ENCODE measurements at places on chromosomes 13 and 19.

DNA sequence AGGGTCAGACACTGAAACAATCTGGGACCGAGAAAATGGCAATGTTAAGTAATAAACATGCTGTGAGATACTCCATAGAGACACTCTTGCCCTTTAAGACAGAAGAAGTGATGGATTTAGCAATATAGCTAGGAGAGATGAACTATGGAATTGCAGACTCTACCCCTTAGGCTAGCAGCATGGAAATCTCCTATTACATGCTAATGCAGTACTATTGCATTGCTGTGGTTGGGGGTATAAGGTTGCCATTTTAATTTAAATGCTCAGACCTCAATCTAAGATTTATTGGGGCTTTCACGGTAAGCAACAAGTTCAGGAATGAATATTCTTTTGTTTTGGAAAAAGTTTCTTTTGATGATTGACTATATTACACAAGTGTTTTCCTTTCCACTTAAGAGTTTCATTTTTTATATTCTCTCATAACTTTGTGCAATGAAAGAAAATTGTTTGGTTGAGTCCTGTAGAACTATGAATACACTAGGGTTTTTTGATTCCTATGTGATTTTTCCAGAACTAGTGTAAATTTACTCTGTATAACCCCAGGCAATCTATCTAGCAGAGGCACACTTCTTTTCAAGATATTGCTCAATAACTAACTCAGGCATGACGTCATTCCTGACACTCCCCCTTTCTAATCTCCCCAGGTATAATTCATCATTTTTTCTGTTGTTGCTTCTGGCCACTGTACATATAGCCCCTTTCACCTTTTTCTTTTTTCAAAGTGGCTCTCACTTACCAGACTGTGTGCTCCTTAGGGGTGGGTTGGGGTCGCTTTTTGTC lies 394.7 kb upstream of the KLF12 start:
- no peak for DNase-seq

DNA sequence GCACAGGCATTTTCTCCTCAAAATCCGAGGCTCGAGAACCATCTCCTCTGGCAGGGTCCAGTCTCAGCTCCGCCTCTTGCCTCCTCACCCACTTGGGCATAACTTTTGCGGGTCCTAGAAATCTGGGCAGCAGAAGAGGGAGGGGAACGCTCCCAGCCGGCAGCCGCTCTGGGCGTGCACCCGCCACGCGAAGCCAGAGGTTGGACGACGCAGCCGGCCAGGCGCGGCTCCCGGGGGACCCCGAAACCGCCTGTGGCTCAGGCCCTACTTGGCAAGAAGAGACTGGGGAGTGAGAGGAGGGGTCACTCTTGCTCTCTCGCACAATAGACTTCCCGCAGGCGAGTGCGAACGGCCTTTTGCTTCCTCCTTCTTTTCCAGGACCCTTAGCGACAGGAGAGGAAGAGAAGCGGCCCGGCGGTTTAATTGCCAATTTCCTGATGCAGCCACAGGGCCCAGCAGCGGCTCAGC lies 6.0 kb upstream of the SOX1 start:
- no peak for DNase-seq

GRCh38 chr13:110128546-110128945 lies 178.4 kb downstream of the COL4A1 start:
- DNase-seq = no peak

- no peak for DNase-seq
These were observed 59.6 kb upstream of the NPAS1 start for GRCh38 chr19:46959894-46960556.

DNA sequence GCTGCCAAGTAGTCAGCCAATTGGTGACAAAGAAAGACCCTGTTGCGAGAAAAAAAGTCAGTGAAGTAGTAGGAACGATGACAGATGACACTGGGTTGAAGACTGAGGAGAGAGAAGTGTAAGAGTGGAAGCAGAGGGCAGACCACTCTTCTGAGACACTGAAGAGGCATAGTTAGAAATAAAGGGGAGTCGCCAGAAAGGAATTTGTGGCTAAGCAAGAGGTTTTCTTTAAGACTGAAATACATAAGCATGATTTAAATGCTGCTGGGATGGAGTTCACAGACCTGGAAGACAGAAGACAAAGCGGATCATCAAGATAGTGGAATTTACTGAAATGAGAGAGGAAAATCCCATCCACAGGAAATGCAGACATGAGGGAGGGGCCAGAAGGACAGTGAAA lies 56.2 kb upstream of the USPL1 start:
- no peak for DNase-seq
